HS-27A (cell line): ENCODE measurements at places on chromosomes 1 and 21.

DNA sequence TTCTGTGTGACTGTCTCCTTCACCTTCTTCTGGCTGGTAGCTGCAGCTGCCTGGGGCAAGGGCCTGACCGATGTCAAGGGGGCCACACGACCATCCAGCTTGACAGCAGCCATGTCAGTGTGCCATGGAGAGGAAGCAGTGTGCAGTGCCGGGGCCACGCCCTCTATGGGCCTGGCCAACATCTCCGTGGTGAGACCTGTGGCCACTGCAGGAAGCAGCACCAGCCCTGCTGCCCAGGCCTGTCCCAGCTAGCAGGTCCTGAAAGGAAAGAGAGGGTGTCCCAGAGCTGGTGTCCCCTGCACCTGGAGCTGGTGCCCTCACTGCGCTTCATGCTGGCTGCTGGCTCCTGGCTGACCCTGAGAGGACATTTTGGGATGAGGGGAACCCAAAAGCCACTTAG is 5.9 kb upstream of the ATXN7L2 start:
- no peak for DNase-seq

DNA sequence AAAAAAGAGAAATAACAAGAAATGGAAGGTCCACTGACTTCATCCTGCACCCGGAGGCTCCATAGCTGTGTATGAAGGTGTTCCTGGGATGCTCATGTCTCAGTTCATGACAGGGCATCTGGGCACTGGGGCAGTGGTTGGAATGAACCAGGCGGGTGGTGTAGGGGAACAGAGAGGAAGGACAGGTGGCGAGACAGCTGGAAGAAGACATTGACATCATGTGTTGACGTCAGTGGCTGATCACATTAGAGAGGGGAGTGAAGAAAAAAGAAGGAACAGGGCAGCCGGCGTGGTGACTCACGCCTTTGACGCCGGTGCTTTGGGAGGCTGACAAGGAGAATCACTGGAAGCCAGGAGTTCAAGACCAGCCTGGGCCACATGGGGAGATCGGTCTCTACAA is 50.1 kb downstream of the HUNK start:
- no peak for DNase-seq

DNA sequence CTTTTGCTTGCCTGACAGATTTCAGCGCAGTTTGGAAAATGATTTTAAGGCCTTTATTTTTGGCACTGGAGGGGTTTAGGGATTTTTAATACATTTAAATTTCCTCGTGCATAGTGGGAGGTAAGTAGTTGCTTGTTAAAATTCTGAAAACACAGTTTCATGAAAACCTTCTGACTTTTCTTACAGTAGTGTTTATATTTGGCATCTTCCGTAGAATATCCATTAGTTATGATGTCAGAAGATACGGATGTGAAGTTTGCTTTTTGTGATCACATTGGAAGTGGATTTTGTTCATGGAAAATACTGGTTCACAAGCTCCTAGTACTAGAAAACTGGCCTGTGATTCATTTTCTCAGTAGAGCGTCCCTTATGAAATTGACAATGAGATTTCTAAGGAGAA is 1.3 kb downstream of the RABGAP1L start:
- DNase-seq, result no peak

DNA sequence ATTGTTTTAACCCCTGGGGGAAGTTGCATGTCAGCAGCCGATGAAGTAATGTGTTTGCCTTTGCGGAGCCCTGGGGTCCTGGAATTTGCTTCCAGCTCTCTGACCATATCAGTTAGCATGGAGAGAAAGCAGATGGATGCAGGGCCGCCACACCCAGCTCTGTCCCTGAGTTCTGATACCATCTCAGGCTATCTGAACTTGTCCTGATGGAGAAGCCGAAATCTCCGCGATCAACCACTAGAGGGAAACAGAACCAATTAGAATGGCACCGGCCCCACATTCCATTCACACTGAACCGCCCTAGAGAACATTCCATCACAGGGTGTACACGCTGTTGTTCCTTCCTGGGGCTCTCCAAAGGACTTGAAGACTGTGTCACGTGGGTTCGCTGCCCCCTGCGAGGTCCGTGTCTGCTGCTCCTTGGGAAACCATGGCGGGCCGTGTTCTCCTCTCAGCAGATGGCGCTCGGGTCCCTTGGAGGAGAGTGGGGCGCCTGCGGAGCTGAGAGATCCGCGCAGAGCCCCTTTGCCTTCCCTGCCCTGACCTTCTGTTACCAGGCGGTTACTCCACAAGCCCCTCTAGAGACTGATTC is 75.4 kb downstream of the ABCA4 start:
- DNase-seq, result peak; percentile 97

- no peak for DNase-seq
Measured at GRCh38 chr1:77089756-77090155, 129.5 kb downstream of the PIGK start.

DNA sequence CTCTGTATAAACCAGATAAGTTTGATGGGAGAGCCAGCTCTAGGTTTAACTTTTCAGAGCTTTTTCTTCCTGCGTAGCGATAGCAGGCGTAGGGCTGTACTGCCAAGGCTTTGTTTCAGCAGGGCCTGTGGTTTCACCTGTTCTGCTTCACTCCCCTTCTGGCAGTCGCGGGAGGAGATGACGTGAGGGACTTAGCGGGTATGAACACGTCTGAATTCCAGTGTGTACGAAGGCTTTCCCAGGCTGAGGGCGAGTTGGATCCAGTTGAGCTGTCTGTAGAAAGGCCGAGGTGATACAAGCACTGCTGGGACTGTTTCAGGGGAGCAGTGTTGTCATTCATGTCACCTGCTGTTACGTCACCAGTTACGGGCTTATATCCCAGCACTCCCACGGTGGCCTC is 21.2 kb downstream of the PEX14 start:
- no peak for DNase-seq

- DNase-seq, result no peak
Measured at GRCh38 chr1:160997323-160998038, 23.5 kb downstream of the F11R start.

GRCh38 chr1:37676281-37677142 is 15.8 kb upstream of the CDCA8 start:
- no peak for DNase-seq

- DNase-seq, result no peak
Measured at GRCh38 chr1:112881742-112882127, 74.3 kb downstream of the SLC16A1 start.

DNA sequence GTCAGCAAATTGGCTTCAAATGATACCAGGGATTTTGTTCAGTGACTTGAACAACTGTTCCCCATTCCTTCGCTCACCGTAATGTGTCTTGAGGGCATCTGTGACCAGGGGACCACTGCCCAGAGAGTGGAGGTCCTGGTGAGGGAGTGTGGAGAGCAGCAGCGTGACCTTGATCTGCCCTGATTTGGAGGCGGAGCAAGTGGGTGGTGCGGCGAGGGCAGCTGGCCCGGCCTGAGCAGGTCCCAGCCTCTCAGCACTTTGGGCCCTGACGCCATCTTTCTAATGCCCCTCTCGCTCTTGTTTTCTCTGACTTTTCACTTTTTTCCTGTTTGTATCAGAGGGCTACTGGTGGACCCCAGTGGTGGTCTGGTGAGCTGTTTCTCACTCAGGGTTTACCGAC is 31.1 kb downstream of the DIP2A start:
- DNase-seq, result no peak

DNA sequence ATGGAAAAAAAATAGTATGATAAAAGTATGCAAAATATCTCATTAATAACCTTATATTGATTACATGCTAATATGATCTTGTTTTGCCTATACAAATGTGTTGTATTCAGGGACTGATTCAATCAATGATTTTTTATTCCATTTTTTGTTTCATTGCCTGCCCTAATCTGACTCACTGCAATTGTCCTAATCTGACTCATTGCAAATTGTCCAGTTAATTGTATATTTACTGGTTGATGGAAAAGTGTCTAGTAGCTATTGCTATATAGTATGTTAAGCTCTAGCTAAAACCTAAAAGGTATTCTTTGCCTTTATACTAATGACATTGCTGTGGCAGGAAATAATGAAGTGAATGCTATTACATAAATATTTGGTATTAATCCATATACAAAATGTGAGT is 728.9 kb upstream of the ZP4 start:
- no peak for DNase-seq

DNA sequence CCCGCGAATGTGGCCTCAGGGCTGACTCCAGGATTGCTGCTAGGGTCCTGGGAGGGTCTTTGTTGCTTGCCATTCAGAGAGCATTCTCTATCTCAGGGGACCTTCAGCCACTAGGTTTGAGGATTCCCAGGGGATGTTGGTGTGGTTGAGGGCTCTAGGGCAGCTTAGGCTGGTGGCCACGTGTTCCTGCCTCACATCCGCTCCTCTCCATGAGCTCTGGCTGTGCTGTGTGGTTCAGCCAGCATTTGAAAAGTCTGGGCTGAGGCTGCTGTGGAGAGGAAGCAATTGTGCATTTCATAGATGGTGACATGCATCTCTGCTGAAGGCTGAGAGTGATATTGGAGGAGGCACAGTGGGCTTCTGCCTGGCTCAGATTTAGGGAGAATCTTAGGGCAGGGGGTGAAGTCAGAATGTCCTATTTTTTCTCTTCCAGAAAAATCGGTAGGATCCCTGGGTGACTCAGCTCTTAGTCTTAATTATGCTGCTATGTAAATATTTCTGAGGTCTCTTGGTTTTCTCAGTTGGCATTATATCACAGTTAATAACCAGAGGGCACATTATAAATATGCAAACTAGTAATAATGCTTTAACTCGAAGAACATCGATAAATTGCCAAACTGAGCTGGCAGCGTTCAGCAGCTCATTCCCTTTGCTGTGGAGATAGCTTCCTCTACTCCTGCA is 182.3 kb downstream of the CAMTA1 start:
- DNase-seq, result no peak

DNA sequence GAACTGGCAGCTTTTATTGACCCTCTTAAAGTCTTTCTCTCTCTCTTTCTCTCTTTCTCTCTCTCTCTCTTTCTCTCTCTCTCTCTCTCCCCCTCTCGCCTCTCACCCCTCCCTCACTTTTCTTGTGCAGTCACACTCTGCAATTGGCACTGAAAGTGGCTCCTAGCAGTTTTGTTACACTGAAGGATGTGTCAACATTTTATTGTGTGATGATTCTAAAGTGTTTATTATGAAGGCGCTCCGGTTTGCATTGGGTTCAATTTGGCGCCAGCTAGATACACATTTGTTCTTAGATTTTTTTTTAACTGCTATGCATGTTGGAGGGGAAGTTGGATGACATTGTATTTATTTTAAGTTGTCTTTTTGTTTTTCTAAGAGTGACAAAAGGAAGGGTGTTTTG is 64.0 kb upstream of the CHRM3 start:
- no peak for DNase-seq

DNA sequence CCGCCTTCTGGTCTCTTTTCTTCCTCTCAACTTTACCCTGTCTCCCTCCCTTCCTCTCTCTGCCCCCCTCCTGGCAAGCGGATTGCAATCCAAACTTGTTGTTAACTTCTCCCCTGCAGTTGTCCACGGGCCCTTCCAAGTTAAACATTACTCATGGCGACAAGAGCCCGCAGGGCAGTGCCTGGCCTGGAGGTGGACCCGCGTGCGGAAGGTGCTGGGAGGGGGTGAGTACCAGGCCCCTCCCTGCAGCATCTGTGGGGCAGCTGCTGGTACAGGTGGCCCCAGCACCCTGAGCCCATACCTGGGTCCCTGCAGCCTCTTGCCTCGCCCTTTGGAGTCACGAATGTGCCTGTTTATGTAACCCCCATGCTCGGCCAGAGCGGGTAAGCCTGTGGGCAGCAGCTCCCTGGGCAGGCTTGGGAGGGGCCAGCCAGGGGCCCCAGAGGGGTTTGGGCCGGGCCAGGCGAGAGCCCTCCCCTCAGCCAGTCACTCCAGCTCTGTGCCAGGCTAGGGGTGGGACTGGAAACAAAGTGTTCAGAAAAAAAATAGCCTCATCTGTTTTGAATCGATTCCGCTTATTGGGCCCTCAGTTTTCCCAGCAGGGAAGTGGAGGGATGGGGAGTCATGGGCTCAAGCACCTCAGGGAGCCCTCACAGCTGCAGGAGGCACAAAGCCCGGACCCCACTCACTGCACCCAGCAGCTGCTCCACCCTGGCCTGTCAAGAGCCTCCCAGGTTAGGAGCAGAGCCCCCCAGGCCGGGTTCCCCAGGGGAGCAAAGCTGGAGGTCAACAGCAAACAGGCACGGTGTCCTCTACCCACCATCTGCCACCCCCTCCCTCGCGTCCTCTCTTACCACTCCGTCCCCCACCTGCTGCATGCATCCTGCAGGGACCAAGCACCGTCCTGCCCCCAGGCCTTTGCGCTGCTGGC is 14.0 kb upstream of the FAAP20 start:
- no peak for DNase-seq

- DNase-seq, result no peak
Measured at GRCh38 chr1:203271962-203272632, 33.2 kb upstream of the BTG2 start.

DNA sequence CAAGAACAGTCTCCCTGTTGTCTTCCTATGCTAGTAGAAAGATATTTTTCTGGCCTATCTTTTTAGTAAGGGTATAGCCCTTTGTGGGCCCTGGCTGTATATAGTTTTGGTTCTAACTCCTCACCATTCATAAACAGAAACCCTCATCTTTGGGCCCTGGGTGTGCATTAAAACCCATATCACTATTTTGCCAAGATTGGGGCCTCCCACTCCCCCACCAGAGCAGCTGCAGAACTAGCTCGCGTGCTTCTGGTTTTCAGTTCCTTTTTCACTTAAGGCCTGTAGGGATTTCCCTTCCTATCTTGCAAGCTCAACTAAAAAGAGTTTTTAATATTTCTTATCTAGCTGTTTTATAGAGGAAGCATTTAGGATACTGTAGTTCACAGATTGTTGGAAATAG is 106.4 kb downstream of the RGL1 start:
- DNase-seq, result no peak

DNA sequence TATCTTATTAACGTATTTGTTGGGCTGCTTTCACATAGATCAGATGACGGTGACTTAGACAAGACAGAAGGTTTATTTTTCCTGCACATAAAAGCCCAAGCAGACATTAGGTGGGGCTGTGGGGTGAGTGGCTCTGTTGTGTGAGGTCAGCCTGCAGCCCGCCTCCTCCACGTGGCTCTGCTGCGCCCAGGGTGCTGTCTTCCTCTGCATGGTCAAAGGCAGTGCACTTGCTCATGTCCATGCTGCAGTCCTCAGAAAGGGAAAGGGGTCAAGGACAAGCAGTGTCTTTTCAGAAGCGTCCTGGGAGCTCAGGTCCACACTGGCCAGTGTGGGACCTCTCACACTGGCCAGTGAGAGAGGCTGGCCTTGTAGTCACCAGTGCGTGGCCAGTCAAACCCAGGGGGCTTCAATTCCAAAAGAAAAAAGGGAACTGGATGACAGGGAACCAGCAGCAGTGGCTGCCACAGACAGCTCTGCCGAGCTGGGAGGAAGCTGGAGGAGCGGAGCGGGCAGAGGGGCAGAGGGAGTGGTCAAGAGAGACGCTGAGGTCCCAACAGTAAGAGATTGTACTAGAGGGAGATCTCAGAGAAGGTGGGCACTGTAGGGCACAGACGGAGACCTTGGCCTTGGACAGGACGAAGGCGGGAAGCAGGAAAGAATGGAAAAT is 35.9 kb upstream of the SLC45A1 start:
- DNase-seq, result no peak

GRCh38 chr21:16216288-16216962 is 486.6 kb downstream of the USP25 start:
- no peak for DNase-seq

GRCh38 chr1:51675177-51675780 is 58.4 kb downstream of the OSBPL9 start:
- no peak for DNase-seq

GRCh38 chr1:75174031-75174760 is 40.0 kb downstream of the LHX8 start:
- no peak for DNase-seq
